Kidney glomerular epithelial cell (primary cell): ENCODE measurements at places on chromosomes 4 and X.

DNA sequence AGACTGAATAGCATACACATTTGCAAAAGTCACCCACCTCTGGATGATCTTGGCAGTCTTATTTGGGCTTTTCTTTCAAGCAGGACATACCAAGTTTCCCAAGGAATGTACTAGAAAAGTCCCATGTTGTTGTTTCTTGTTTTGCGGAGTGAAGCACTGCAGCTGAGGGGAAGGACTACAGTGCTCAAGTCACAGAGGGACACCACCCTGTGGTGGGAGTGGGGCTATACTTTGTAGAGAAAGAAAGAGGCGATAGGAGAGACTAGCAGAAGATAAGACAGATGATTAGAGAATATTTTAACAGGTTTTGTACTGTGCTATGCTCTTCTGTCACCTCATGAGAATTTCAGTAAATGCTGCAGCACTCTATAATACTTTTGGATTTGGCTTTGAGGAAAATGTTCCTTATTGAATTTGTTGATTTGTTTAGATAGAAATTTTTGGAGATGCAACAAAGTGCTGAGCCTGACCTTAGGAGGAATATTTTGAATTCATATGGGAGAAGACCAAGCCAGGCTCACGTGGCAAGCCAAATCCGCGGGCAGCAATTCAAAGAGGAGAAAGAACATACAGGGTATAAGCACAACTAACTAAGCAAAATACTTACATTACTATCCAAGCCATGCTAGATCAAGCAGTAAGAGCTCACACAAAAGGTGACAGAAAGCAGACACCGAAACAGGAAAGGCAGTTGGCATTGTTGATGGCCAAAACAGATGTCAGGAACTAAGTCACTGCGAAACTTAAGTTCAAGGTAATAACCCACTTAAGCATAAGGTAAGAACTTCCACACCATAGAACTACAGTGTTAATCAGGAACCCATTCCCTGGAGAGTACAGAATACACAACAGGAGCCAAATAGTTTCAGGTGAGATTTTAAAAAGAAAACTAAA is 280.3 kb upstream of the INTU start:
- DNase-seq: no peak

DNA sequence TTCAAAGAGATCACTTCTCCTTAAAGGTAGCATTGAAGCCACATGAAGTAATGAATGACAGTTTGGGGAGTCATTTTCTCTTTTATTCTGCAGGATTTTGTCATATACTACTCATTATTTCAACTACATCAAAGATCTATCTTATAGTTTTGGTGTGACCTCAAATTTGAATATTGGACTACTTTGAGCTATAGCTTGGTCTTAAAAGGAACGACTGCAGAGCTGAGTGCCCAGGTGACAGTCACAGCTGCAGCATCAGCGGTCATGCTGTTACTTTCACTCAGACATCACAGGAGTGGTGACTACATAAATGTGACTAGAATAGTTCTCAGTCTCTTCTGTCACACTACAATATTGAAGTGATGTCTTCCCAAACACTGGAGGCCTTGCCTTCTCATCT is 10.7 kb upstream of the SPCS3 start:
- no peak for DNase-seq

DNA sequence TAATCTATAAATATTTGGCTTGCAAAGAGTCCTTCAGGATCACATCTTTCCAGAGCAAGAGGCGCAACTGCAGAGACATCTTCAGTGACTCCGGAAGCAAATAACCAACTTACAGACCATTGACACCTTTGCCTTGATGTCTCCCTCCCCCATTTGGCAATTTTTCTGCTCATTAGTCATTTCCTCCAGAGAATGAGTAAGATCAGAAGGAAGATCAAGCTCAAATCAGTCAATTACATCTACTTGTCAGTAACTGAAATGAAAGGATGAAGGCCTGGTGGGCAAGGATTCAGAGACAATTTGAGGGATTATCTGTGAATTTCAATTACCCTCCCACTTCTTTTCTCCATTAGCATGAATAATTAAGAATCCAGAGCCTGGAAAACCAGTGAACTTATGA is 665.6 kb upstream of the CPEB2 start:
- no peak for DNase-seq

DNA sequence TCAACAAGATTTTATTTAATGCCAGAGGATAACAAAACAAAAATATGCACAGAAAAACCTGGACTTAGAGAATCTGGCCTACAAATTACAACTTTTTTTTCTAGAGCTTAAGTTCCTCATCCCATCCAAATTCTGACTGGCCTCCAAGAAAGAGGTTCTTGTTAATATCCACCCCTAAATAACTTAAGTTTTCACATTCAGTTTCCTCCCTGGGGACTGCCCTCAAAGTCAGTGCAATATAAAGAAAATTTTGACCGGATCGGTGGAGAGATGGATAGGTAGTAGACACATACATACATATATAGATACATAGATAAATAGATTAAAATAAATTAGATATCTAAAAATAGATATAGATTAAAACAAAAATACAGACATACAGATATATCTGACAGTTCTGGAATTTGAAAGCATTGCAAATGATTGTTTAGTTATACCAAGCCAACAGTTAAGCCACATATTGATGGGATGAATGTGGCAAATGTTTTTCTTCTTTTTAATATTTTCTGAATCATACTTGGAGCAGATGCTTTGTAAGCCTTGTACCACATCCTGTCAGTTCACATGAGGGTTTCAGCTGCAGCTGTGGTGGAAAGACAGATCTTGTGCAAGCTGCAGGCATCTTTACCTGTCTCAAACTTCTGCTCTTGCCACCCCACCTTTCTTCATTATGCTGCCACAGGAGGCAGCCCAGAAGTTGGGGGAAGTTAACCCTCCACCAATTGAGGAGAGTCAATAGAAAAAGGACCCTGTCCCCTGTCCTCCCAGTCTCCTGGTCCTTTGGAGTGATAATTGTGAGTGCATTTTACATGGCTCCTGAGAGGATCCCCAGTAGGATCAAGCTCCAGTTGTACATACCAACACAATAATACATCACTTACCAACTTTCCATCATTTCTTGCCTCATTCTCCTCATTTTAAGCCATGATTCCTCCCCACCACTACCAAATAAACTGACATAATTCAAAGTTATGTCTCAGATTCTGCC is 58.5 kb upstream of the PRDM8 start:
- no peak for DNase-seq

DNA sequence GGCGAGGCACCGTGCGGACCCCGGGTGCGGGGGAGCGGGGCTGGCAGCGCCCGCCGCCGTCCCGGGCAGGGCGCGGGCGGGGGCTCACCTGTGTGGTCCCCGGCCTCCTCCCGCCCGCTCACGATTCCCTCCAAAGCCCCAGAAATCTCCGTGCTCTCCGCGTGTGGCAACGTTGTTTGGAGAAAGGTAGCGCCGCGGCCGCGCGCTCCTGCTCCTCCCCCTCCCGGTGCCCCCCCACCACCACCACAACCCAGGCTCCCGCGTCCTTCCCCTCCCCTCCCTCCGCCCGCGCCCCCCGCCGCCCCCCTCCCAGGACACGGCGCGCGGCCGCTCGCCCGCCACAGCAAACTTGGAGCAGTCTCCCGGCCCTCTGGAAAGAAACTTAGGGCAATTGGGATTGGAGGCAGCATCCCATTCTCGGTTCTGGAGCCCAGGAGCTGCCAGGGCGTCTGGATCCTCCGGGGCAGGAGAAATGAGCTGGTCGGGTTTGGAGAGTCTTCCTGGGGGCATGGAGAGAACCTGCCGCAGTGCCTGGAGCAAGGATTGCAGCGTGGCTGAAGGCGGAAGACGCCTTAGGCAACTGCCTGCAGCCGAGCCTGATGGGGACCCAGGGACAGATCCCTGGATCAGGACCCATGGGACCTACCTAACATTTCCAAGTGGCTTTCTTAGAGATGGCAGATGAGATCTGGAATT is 855 bp downstream of the KLF3 start:
- DNase-seq: peak; percentile 52

- DNase-seq: no peak
Measured at GRCh38 chrX:71533851-71534561, 1.1 kb downstream of the OGT start.

DNA sequence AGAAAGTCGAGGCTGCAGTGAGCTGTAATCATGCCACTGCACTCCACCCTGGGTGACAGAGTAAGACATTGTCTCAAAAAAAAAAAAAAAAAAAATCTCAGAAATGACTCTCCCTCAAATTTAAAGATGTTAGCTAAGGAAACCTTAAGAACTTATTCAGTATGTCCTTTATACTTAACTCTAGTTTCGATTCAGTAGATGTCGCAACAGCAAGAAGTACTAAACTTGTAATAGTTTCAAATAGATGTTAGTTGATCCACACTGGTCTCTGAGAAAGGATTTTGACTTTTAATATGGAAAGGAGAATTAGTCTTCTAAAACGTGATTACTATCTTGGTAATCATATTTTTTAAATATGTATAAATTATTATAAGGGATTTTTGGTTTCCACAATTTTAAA is 29.6 kb downstream of the NKX3-2 start:
- no peak for DNase-seq

GRCh38 chrX:10074241-10074941 is 82.4 kb upstream of the CLCN4 start:
- DNase-seq: no peak

DNA sequence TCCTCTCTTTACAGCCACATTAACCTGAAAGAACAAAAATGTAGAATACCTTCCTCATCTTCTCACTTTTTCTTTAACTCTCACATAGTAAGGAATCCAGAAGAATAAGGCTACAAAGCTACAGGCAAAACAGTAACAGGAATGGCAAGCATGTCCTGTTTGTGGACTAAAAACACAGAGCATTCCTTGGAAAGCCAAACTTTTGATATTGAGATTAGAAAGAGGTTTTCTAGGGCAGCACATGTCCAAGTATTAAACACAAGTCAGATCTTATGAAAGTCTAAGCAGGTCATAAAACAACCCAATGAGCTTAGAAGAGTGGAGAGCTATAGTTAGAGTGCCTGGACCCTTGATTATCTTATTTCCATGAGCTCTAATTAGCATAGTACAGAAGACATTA is 58.2 kb upstream of the FAM9C start:
- DNase-seq: no peak

DNA sequence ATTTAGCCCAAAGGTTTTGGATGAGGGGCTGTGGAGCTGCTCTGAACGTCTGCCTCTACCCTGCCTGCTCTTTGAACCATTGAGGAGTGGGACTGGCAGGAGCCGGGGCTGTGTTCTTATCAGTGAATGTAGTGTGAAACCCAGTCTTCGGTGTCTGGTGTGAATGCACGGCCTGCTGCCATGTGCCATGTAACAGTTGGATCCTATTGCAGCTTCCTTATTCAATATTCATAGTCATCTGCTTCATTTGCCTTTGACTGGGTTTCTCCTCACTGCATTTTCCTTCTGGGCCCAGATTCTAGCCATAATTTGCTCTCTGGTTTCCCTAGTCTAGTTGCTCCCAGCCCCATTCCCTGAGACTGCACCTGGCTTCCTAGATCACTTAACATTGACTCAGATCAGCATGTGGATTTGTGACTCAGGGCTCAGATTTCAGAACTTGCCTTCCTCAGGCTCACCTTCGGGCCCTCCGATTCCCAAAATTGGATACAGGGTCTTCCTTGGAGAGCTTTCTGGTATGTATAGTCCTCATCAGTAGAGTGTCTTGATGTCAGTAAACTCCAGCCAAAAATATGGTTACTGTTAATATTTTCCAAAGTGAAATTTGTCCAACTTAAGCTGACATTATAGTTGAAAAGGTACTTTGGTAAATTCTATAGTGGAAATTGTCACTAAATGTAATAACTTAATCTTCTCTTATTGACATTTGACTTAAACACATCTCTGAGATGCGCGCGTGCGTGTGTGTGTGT is 94.0 kb upstream of the DDIT4L start:
- DNase-seq: no peak

DNA sequence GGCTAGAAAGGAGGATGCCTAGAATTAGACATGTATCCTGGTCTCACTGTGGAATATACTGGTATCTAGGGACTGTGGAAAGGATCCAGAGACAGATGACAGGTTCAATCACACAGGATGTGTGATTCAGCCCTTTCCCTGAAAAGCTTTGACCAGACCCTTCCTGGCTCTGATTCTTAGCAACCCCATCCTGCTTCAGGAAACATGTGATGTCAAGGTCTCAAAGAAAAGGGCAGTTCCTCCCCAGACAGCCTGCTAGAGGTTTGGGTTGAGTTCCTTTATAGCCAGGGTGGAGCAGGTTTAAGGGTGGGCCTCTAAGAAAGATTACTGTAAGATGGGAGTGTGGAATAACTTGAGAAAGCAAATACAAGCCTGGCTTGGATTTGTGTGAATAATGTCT is 3.0 kb downstream of the BMP15 start:
- DNase-seq: no peak

DNA sequence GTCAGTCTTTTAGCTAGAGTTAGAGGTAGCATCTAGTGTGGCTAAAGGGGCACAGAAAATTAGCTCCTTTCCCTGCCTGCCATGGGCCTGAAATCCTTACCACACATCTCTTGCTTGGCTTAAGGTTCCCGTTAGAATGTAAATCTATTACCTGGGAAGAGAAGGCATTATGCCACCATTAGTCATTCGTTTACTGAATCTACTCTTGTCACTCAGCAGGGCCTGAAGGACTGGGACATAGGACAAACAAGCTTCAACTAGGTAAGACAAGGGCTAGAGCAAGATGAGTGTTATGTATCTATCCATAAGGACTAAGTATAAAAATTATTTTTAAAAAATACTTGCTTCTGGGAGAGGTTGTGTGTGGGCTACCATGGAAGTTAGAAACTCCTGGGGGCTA is 112.4 kb downstream of the CT47B1 start:
- DNase-seq: no peak

- DNase-seq: no peak
Measured at GRCh38 chr4:36269101-36269500, 12.3 kb upstream of the DTHD1 start.

DNA sequence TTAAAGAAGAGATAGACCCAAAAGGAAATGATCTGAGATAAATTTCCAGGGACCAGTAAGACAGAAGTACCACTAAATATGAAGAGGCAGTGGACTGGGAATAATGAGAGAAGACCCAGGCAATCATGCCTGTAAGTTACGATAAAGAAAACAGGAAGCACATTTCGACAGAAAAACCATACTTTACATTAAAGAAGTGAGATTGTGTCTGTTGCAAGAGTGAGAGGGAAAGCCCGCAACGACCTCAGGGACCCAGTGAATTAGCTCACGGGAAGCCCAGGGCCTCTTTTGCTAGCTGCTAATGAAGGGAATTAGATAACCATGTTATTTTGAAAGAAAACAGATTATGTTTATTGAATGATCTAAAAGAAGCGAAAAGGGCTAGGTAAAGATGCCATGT is 28.9 kb upstream of the ACSL1 start:
- DNase-seq: no peak

- DNase-seq: no peak
Measured at GRCh38 chr4:69058410-69059059, 37.7 kb upstream of the UGT2B7 start.
